ENCODE measurements at places on chromosomes 4 and X. TPM values are rescaled to one million over a fixed set of nuclear protein-coding genes. Genes with fewer than 3 reads are reported as not detected.

Gene MAGEB5
- not detected for total RNA-seq

Gene RAI2
- not detected for total RNA-seq

Gene GABRA4
- not detected for total RNA-seq

Gene SOWAHD
- total RNA-seq, result not detected

Gene MTTP
- under 0.01 TPM for total RNA-seq

Gene TAF7L
- total RNA-seq, result 0.29 TPM

Gene FGF13
- total RNA-seq, result not detected

Gene CXCL8
- 6.4 TPM for total RNA-seq

Gene SLC6A8
- 7.4 TPM for total RNA-seq

Gene PCDH7
- 55.4 TPM for total RNA-seq

Gene SRPX
- 37.2 TPM for total RNA-seq

Gene TRAPPC2
- total RNA-seq, result 15.9 TPM

Gene CLNK
- not detected for total RNA-seq

Gene CRMP1
- 0.58 TPM for total RNA-seq

Gene PCSK1N
- total RNA-seq, result 0.53 TPM

Gene ARAP2
- 1.4 TPM for total RNA-seq

Gene SULT1B1
- 1.2 TPM for total RNA-seq

Gene IGSF1
- total RNA-seq, result not detected

Gene MAPK10
- total RNA-seq, result 10.1 TPM

Gene CTAG1B
- total RNA-seq, result not detected

All from myometrial cell (primary cell).